ENCODE measurements at places on chromosomes 12 and 14.

- DNase-seq, result peak; percentile 28
Observed at GRCh38 chr12:79373896-79374499, 316.8 kb downstream of the PAWR start.

DNA sequence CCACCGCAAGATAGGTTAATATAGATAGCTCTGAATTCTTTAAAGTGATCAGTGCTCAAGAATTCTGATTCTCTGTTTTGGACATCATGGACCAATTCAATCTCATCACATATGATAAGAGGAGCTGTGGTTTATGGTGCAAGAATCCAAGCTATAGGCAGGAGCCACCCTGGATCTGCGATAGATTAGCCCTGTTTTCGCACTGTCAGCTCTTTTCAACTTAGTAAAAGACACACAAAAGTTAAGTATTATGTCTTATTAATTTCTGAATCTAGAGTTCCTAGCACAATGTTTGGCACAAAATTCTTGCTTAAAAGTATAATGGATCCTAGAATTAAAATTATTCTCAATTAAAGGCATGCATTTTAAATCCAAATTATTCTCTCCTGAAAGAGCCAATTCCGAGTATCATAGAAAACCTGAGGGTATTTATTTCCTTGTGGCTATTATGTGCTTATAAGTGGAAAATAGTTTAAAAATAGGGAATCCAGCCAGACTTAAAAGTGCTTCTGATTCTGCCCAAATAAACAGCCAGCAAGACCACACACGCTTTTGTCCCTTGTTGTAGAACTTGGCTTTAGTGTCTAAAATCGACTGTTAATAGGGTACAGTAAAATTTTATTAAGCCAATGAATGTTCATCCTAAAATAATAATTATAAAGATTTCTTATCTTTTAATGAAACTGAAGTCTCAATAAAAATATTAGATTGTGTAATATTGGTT is 184.9 kb upstream of the FLRT2 start:
- DNase-seq, result no peak

DNA sequence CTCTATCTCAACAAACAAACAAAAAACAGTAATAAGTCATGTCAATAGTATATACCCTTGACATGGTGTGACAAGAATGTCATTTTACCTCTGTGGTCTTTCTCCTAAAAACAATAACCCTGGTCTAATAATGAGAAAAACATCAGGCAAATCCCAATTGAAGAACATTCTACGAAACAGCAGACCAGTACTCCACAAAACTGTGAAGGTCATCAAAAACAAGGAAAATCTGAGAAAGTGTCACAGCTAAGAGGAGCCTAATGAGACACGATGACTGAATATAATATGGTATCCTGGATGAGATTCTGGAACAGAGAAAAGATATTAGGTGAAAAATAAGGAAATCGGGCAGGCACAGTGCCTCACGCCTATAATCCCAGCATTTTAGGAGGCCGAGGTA is 5.6 kb upstream of the COCH start:
- no peak for DNase-seq

DNA sequence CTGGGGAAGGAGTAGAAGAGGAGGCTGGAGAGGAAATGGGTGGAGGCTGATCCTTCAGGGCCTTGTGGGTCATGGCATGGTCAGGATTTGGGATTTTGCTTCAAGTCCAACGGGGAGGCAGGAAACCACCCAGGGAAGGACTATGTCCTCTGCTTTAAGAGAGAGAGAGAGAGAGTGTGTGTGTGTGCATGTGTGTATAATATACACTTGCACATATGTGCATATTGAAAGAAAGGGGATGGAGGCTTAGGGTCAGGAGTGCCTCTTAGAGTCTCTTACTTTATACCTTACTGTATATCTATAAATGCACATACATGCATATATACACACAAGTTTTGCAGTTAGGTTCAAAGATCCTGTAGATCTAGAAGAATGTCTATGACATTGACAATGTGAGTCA is 94.8 kb downstream of the RGS6 start:
- DNase-seq, result no peak

DNA sequence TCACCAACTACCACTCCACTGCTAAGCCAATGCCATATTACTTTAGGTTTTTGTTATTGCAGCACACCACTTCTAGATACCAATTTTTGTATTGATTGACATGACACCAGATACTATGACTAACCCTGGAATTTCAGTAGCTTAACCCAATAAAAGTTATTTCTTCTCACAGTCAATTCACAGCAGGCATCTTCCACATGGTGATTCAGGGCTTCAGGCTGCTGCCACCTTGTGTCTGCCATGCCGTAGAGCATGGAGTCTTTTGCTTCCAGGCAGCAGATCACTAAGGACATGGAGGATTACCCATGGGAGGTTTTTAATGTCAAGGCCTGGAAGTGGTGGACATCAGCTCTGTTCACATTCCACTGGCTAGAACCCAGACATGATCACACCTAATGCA is 56.4 kb upstream of the LTA4H start:
- peak; percentile 8 for DNase-seq

- peak; percentile 81 for DNase-seq
Observed at GRCh38 chr12:114306646-114307045, 99.3 kb downstream of the TBX5 start.

DNA sequence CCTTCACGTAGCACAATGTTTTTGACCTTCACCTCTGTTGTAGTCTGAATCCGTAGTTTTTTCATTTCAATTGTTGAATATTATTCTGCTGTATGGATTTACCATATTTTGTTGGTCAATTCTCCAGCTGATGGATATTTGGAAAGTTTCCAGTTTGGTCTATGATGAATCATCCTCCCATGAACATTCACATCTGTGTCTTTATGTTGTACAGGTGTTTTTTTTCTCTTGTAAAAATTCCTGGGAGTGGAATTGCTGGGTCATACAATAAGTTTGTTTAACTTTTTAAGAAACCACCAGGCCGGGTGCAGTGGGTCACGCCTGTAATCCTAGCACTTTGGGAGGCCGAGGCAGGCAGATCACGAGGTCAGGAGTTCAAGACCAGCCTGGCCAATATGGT is 36.7 kb upstream of the GNG2 start:
- DNase-seq, result peak; percentile 30

- DNase-seq, result no peak
Observed at GRCh38 chr12:97595426-97595831, 132.8 kb downstream of the RMST start.

DNA sequence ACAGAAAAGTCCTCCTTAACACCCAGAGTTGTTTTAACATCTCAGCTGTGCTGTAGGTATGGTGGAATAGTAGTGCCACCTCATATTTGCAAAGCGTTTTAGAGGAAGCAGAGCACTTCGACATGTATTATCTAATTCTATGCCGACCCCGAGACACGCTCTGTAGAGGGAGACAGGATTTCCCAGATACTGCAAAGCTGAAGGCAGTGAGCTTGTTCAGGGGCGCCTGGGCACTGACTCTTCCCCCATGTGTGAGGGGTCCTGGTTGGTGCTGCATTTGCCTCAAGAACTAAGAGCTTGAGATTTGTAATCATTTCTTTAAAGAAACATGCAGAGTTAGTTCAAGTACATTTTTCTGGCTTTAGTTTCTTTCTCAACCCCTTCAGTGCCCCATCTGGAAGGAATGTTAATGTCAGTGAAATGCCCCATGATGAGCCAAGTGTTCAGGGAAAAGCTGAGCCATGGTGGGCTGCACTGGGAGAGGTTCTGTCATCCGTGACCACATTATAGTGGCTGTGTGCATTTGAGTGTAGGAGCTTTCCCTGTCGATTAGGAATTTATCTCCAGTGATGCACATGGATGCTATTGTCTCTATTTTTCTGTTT is 66.3 kb downstream of the MBIP start:
- peak; percentile 10 for DNase-seq

DNA sequence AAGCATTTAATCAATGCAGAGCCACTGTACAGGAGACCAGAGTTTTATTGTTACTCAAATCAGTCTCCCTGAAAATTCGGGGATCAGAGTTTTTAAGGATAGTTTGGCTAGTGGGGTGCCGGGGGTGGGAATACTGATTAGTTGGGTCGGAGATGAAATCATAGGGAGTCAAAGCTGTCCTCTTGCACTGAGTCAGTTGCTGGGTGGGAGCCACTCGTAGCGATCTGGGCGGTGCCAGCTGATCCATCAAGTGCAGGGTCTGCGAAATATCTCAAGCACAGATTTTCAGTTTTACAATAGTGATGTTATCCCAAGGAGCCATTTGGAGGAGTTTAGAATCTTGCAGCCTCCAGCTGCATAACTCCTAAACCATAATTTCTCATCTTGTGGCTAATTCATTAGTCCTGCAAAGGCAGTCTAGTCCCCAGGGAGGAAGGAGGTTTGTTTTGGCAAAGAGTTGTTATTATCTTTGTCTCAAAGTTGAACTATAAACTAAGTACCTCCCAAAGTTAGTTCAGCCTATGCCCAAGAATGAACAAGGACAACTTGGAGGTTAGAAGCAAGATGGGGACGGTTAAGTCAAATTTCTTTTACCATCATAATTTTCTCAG is 169.4 kb upstream of the PLEKHG7 start:
- peak; percentile 89 for DNase-seq
